Iris pigment epithelial cell (primary cell): ENCODE measurements at places on chromosomes 4 and X.

GRCh38 chrX:10197279-10198210, 40.8 kb downstream of the CLCN4 start:
- DNase-seq = no peak

- DNase-seq = peak; percentile 23
Measured at GRCh38 chrX:68912113-68912512, 83.3 kb downstream of the EFNB1 start.

DNA sequence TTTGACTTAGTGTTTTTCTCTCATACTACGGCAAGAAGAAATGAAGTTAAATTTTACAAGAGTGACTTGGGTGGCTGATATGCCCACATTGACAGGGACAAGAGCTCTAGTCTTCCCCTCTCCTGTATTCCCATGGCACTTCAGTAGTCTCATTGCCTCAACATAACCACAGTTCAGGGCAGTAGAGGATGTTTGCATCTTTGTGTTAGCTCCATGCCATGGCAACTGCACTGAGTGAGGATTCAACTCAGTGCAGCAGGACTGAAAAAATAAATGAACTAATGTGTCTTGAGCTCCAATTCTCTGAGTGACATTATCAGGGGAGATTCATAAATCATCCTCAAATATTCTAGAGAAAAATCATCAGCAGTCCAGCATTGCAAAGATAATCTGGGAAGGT, 78.8 kb downstream of the TET2 start:
- no peak for DNase-seq

- no peak for DNase-seq
Measured at GRCh38 chr4:18676526-18676915, 655.0 kb upstream of the LCORL start.
